ENCODE measurements at places on chromosomes 3 and 15. TPM values are rescaled to one million over a fixed set of nuclear protein-coding genes. Genes with fewer than 3 reads are reported as not detected.

The TMC3 gene
- total RNA-seq, result not detected

The GNAT1 gene
- not detected for total RNA-seq

The CCPG1 gene
- total RNA-seq, result 22.4 TPM

The CTDSPL gene
- total RNA-seq, result 26.0 TPM

The GPR62 gene
- total RNA-seq, result 0.08 TPM

The SLC9C1 gene
- total RNA-seq, result 0.26 TPM

All from epithelial cell of alveolus of lung (primary cell).